ENCODE measurements at places on chromosomes 5 and 9. TPM values are rescaled to one million over a fixed set of nuclear protein-coding genes. Genes with fewer than 3 reads are reported as not detected.

GRCh38 chr5:154543380-154543779 is 65.4 kb upstream of the HAND1 start:
- no peak overlapping the region for H3K4me3 ChIP-seq
- DNase-seq = no peak
- no peaks in the 10 kb centered on the region for H3K4me1 ChIP-seq
- no peak overlapping the region for H3K27ac ChIP-seq
- H3K27me3 ChIP-seq = peaks cover 60% of the 10 kb centered on the region
- no peaks in the 10 kb centered on the region for H3K36me3 ChIP-seq

DNA sequence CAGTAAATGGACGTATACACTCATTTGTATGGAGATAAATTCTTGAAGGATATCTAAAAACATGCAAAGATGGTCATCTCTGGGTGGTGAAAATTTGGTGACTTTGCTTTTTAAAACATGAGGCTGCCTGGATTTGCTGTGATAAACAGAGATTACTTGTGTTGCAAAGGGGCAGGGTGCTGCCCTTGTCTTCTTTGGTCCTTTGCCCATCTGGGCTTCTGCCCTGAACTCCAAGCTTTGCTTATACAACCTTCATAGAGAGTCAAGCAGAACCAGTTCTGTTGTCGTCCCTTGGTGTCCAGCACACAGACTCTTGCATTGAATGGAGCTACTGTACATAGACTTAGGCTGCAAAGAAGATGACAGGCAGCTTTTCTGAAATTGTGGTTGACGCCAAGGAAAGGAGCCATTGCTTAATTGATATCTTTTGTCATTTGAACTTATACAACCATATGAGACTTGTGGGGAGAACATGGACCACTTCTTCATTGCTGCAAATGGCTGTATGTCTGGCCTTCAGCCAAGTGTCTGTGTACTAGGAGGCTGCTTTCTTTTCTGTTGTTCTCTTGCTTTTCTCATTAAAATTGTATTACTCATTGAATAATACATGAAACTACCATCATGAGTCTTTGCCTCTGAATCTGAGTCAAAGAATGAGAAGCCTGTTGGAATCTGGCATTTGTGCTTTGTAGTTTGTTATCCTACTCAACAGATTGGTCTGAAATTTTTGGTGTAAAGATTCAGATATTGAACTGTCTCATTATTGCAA is 152.5 kb downstream of the DMRT2 start:
- no peaks in the 10 kb centered on the region for H3K4me1 ChIP-seq
- H3K27me3 ChIP-seq = no peaks in the 10 kb centered on the region
- H3K36me3 ChIP-seq = no peaks in the 10 kb centered on the region
- H3K27ac ChIP-seq = no peak overlapping the region
- H3K4me3 ChIP-seq = no peak overlapping the region

DNA sequence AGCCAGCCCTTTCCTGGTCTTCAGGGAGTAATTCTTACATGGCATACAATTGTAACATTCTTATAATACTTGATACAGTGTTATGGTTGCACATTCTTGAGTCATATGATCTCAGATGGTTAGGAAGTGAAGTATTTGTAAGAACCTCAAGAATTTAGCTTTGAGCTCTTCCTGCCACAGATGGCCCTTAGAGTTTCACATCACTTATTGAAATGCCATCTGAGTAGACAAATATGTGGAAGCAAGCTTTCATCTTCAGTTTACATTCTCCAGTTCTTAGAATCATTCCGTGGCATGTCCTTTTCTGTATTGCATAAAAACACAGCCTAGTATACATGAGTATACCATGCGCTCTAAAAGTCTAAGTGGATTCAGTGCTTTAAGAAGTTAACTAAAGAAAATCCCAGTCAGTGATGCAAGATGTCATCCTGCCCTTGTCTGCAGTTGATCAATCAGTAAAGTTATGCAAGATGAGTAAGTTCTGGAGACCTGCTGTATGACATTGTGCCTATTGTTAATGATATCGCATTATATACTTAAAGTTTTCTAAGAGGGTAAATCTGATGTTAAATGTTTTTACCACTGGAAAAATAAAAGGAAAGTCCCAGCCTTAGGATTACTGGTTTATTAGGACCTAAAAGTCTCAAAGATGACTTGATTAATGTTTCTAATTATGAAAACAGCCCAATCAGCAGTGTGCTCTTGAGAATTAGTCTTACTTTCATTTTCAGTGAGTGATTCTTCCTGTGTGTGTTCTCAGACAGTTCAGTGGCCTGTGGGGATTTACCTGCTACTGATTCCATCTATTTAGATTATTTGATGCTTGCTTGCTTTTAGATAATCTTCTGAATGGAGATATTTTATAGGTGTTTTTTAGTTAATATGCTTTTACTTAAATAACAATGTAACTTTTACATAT is 29.4 kb downstream of the RHOBTB3 start:
- peaks cover 67% of the 10 kb centered on the region for H3K36me3 ChIP-seq
- peak overlapping the region; percentile 77 for H3K27ac ChIP-seq
- peaks cover 54% of the 10 kb centered on the region for H3K4me1 ChIP-seq
- H3K27me3 ChIP-seq = no peaks in the 10 kb centered on the region

GRCh38 chr9:127825319-127826051 is 22.8 kb downstream of the FPGS start:
- H3K27ac ChIP-seq = peak overlapping the region; percentile 41
- H3K27me3 ChIP-seq = no peaks in the 10 kb centered on the region
- H3K4me1 ChIP-seq = peaks cover 22% of the 10 kb centered on the region
- DNase-seq = no peak
- no peak overlapping the region for H3K4me3 ChIP-seq
- H3K36me3 ChIP-seq = peaks cover 23% of the 10 kb centered on the region

GRCh38 chr5:42285230-42285629 is 138.0 kb upstream of the GHR start:
- H3K27me3 ChIP-seq = no peaks in the 10 kb centered on the region
- H3K27ac ChIP-seq = no peak overlapping the region
- no peak for DNase-seq
- no peaks in the 10 kb centered on the region for H3K36me3 ChIP-seq
- no peaks in the 10 kb centered on the region for H3K4me1 ChIP-seq
- no peak overlapping the region for H3K4me3 ChIP-seq

DNA sequence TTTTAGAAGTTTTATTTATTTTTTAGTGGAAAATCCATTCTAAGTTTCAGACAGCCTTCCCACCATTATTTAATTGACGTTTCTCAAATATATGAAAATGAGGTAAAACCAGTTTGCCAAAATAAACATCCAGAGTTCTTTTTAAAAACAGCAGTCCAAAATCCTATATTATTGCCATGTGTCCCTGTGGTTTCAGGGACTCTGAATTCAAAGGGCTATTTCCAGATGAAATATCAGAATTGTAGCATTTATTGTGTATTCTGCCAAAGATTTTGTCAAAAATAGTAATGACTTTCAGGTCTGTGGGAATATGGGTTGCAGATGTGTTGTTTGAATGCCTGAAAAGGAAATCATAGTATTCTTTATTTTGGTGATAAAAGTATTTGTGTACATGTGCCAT is 41.6 kb downstream of the XRCC4 start:
- H3K27ac ChIP-seq = no peak overlapping the region
- H3K4me3 ChIP-seq = no peak overlapping the region
- no peak for DNase-seq
- no peaks in the 10 kb centered on the region for H3K27me3 ChIP-seq
- H3K36me3 ChIP-seq = peaks cover 8% of the 10 kb centered on the region

GRCh38 chr5:81313278-81313677 is 11.9 kb downstream of the ZCCHC9 start:
- H3K27ac ChIP-seq = no peak overlapping the region
- peaks cover 6% of the 10 kb centered on the region for H3K4me1 ChIP-seq
- H3K27me3 ChIP-seq = no peaks in the 10 kb centered on the region
- H3K36me3 ChIP-seq = peaks cover 43% of the 10 kb centered on the region
- no peak overlapping the region for H3K4me3 ChIP-seq
- DNase-seq = no peak

GRCh38 chr5:152137063-152137462 is 212.4 kb upstream of the GLRA1 start:
- H3K36me3 ChIP-seq = no peaks in the 10 kb centered on the region
- no peak for DNase-seq
- H3K27me3 ChIP-seq = peaks cover 34% of the 10 kb centered on the region
- no peak overlapping the region for H3K27ac ChIP-seq
- no peak overlapping the region for H3K4me3 ChIP-seq

DNA sequence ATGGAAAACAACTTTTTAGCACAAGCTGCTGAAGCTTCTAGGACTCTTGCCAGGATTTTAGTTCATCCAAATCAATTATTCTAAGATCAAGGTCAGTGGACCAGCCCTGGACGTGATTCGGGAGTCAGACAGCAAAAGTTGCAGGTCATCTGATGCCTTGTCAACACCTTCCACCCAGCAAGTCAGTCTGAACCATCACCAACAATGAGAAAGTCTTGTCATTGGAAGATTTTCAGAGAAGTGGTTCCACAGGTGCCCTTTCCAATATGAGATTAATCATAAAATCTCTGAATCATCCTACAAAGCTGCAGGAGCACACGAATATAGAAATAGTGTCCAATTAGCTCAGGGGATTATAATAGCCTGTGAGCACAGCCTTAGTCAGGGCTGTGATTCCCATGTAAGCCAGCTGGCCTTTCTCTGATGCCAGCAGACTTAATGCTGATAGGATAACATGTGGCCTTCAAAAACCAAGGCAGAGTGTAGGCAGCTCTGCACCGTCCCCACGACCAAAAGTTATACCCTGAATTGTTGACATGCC is 445.0 kb upstream of the TRPC7 start:
- no peaks in the 10 kb centered on the region for H3K36me3 ChIP-seq
- no peak overlapping the region for H3K27ac ChIP-seq
- H3K27me3 ChIP-seq = no peaks in the 10 kb centered on the region
- no peak for DNase-seq
- peaks cover 6% of the 10 kb centered on the region for H3K4me1 ChIP-seq

- H3K27ac ChIP-seq = no peak overlapping the region
- H3K27me3 ChIP-seq = no peaks in the 10 kb centered on the region
- H3K36me3 ChIP-seq = no peaks in the 10 kb centered on the region
- no peak for DNase-seq
- H3K4me1 ChIP-seq = peaks cover 13% of the 10 kb centered on the region
- no peak overlapping the region for H3K4me3 ChIP-seq
Observed at GRCh38 chr9:14327036-14327435, 13.1 kb upstream of the NFIB start.

GRCh38 chr9:127912296-127912695 is 4.5 kb downstream of the ST6GALNAC4 start:
- peaks cover 19% of the 10 kb centered on the region for H3K4me1 ChIP-seq
- no peaks in the 10 kb centered on the region for H3K27me3 ChIP-seq
- H3K4me3 ChIP-seq = no peak overlapping the region
- peaks cover 2% of the 10 kb centered on the region for H3K36me3 ChIP-seq
- H3K27ac ChIP-seq = no peak overlapping the region
- DNase-seq = no peak

- DNase-seq = no peak
- H3K4me1 ChIP-seq = no peaks in the 10 kb centered on the region
- H3K27me3 ChIP-seq = no peaks in the 10 kb centered on the region
- H3K27ac ChIP-seq = no peak overlapping the region
- no peaks in the 10 kb centered on the region for H3K36me3 ChIP-seq
Observed at GRCh38 chr5:171433352-171433698, 13.9 kb downstream of the FGF18 start.

DNA sequence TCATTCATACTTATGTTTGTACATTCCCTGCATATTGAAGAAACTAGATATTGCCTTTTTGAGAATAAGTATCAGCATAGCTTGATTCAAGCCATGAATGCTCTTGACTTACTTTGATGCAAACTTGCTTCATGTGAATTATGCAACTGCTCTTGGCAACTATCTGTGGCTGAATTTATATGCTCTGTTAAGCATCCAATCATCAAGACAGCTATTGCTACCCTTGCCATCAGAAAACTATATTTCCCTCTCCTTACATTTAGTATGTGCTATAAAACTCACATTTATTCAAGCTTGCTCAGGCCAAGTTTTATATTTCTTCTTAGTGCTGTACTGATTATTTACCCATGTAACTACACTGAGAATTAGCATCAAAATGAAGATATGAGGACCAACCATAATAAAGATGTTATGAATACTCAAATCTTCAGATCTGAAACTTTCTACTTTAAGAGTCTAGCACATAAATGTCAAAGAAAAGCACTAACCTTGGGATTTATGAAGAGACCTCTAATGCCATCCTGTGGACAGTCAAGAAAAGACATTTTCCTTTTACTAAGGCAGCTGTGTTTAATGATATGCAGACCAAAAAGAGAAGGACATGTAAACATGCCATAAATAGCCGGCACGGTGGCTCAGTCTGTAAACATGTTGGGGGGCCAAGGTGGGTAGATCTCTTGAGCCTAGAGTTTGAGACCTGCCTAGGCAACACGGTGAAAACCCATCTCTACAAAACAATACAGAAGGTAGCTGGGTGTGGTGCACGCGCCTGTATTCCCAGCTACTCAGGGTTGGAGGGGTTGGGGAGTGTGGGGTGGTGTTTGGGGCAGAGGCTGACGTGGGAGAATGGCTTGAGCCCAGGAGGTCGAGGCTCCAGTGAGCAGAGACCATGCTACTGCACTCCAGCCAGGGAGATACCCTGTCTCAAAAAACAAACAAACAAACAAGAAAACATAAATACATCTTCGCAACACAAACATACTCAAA is 267.0 kb upstream of the TYRP1 start:
- DNase-seq = no peak
- H3K27ac ChIP-seq = no peak overlapping the region
- no peak overlapping the region for H3K4me3 ChIP-seq
- no peaks in the 10 kb centered on the region for H3K36me3 ChIP-seq

- no peak for DNase-seq
- H3K27me3 ChIP-seq = no peaks in the 10 kb centered on the region
- no peak overlapping the region for H3K27ac ChIP-seq
- H3K36me3 ChIP-seq = peaks cover 5% of the 10 kb centered on the region
Observed at GRCh38 chr5:65113771-65114170, 345.0 kb downstream of the CWC27 start.

DNA sequence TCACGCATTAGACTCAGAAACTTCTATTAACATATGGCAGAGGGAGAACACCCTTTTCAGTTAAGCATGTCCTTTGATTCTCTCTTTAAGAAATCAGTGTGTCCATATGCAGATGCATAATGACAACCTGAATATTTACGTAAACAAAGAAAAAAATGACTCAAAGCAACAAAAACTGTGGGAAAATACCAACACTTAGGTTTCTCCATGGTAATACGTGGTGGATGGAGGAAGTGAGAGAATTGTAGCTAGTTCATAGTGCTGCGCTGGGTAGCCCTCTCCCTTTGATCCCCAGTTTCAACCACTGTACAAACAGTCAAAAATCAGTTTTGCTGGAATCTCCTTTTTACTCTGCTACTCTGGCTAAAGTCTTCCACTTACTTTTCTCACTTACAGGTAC is 2.0 kb upstream of the MAP3K1 start:
- H3K27ac ChIP-seq = no peak overlapping the region
- peaks cover 22% of the 10 kb centered on the region for H3K4me1 ChIP-seq
- no peak overlapping the region for H3K4me3 ChIP-seq
- no peak for DNase-seq

- no peak overlapping the region for H3K27ac ChIP-seq
- H3K4me3 ChIP-seq = no peak overlapping the region
- peaks cover under 1% of the 10 kb centered on the region for H3K36me3 ChIP-seq
- peaks cover 32% of the 10 kb centered on the region for H3K4me1 ChIP-seq
- no peaks in the 10 kb centered on the region for H3K27me3 ChIP-seq
- DNase-seq = no peak
Observed at GRCh38 chr9:33148367-33149014, 18.6 kb downstream of the B4GALT1 start.

ACER2 gene
- 0.52 TPM for total RNA-seq

ITGA2 gene
- 0.44 TPM for total RNA-seq

KIF27 gene
- 4.2 TPM for total RNA-seq

PLPPR1 gene
- total RNA-seq = not detected

EIF4E1B gene
- total RNA-seq = not detected

ESM1 gene
- total RNA-seq = 0.73 TPM

SHB gene
- 16.7 TPM for total RNA-seq

ROR2 gene
- total RNA-seq = 43.0 TPM

NADK2 gene
- 26.4 TPM for total RNA-seq

C5orf58 gene
- total RNA-seq = not detected

RASGEF1C gene
- total RNA-seq = not detected

RALGPS1 gene
- 9.9 TPM for total RNA-seq
